Stimulated activated CD8-positive, alpha-beta memory T cell treated with anti-CD3 and anti-CD28 coated beads, Interleukin-4, amount 100 ng/mL, for 1 hour (primary cell): ENCODE measurements at places on chromosomes 2 and 18.

GRCh38 chr18:11268741-11269233 lies 119.4 kb upstream of the PIEZO2 start:
- DNase-seq, result no peak

DNA sequence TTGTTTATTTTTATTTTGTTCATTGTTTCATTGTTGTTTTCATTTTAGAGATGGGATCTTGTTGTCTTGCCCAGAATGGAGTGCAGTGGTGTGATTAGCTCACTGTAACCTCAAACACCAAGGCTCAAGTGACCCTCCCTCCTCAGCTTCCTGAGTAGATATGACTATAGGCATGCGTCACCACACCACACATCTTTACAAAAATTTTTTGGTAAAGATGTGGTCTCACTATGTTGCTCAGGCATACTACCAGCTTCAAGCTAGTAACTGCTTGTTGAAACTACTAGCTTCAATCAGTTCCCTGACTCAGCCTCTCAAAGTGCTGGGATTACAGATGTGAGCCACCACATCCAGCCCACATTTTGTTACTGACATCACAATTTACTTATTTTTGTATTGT lies 14.8 kb downstream of the FAM237A start:
- no peak for DNase-seq

- DNase-seq, result no peak
Observed at GRCh38 chr2:239946562-239946863, 78.6 kb downstream of the NDUFA10 start.

- no peak for DNase-seq
Observed at GRCh38 chr2:63189026-63189425, 138.4 kb downstream of the OTX1 start.

DNA sequence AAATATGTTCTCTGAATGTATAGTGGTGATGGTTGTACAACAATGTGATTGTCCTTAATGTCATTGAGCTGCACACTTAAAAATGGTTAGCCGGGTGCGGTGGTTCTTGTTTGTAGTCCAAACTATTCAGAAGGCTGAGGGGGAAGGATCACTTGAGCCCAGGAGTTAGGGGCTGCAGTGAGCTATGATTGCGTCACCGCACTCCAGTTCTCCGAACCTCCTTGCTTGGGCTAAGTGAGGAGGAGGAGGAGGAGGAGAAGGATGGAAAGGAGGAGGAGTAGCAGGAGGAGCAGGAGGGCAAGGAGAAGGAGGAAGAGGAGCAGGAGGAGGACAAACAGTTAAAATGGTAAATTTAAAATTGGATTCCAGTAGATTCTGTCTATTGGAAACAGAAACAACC lies 10.5 kb downstream of the SLC14A1 start:
- DNase-seq, result no peak

- DNase-seq, result no peak
Observed at GRCh38 chr2:79782576-79783452, 270.0 kb downstream of the CTNNA2 start.

- no peak for DNase-seq
Observed at GRCh38 chr18:55144193-55144930, 185.1 kb upstream of the CCDC68 start.

GRCh38 chr2:121338281-121338680 lies 53.3 kb upstream of the TFCP2L1 start:
- no peak for DNase-seq

DNA sequence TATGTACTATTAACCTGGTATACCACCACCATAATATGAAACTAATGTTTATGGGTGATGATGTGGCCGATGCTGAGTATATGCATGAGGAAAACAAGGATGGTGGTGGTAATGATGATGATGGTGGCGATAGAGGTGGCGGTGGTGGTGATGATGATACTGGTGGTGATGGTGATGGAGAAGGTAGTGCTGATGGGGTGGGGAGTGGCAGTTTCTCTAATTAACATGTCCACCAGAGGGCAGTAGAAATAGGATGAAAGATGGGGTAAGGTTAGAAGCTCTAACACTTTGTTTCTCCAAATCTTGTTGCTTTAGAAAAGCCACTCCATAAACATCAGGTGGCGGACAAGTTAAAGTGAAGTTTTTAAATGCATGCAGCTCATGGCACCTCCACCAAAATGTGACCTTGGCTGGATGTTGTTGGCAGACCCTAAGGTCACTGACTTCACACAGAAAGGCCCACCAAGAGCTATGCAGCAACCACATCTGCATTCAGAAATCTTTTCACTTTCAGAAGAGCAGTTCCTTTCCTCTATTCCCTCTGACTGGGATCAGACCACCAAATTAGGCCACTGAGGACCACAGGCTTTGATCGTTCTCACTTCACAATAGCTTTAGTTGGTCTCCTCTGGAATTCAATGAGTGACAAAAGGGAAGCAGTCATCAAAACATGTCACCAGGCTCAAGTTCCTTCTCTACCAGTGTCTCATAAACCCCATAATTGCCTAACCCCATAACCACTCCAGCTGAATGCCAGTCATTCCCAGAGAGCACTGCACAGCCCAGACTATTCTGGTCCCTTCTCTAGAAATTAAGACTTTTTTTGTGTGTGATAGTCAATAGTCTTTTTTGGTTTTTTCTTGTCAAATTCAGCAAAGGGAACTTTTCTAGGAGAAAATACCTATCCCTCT lies 7.5 kb upstream of the BCL11A start:
- DNase-seq, result no peak

DNA sequence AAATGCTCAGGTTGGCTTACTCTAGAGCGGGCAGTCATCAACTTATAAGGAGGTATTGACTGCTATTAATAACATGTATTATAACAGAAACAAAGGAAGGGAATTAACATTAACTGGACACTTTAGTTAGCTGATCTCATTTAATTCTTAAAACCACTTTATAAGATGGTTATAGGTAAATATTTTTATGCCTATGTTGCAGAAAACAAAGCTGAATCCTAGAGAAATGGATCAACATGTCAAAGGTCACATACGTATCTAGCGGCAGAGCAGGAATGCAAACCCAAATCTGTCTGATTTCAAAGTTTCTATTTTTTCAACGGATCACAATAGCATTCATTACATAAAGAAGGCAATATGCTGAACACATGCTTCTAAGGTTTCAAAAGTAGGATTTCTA lies 200.0 kb downstream of the PDE1A start:
- no peak for DNase-seq

GRCh38 chr18:79466591-79466990 lies 70.9 kb downstream of the NFATC1 start:
- no peak for DNase-seq

GRCh38 chr2:2756886-2757285 lies 425.8 kb upstream of the MYT1L start:
- DNase-seq, result no peak

DNA sequence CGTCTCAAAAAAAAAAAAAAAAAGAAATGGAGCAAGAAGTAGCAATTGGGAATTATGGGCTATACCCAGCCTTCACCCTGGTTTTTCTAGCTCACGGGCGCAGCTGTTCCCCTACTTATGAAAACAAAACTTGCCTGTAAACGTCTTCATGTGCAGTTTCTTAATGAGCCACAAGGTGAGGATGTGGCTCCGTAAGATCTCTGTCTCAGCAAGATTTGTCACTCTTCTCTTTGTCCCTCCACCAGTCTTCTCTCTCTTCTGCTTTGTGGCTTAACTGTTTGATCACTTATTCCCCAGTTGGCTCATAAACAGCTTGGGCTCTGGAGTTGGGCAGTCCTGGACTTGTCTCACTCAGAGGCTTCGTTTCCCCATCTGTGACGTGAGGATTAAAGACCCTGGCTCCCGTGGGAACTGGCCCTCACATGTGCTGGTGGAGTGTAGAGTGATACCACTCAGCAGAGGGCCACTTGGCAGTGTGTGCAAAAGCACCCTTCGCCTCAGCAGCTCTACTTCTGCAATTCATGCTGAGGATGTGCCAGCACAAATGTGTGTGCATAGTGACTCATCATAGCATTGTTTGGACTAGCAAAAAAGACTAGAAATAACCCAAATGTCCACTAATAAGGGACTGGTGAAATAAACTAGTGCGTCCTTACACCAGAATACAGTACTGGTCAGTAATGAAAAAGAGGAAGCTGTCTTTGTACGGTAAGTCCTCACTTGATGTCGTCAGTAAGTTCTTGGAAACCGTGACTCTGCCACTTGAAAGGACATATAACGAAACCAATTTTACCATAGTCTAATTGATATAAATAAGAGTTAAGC lies 8.7 kb downstream of the CEP68 start:
- DNase-seq, result no peak

GRCh38 chr18:8749492-8749891 lies 44.1 kb downstream of the MTCL1 start:
- DNase-seq, result no peak

GRCh38 chr18:79424008-79424565 lies 28.4 kb downstream of the NFATC1 start:
- no peak for DNase-seq

- DNase-seq, result no peak
Observed at GRCh38 chr2:37052600-37053332, 31.4 kb downstream of the HEATR5B start.

DNA sequence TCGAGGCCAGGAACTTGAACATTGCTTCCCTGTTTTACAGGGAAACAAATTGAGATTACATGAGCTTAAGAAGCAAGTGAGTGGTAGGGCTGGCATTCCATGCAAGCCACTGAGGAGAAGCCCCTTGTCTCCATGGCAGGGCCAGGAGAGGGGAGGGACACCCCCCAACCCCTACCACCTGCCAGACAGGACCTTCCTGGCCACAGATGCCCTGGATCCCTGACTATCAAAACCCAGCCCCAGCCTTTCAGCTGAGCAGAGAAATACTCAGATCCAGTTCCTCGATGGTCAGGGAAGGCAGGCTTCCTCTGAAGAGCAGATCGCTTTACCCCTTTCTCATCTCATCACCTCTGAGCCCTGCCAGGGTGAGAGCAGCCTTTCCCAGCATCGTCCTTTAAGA lies 53.8 kb upstream of the ALPP start:
- no peak for DNase-seq

- no peak for DNase-seq
Observed at GRCh38 chr18:2880473-2880872, 33.7 kb downstream of the EMILIN2 start.

DNA sequence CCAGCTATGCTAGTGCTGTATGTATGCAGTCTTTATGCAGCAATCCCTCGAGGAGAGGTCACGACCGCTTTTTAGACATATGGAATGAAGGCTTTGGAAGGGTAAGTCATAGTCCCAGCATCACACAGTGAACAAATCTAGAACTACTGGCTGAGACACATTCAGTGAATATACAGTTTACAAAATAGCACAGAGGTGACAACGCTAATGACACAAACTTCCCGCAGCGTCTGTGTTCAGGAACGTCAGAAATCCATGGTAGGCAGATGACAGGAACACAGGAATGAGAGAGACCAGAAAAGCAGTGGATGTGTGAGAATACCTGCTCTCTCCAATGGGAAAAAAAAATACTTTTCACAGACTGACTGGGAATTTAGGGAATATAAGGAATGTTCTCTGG lies 29.6 kb downstream of the CABYR start:
- DNase-seq, result no peak

- no peak for DNase-seq
Observed at GRCh38 chr18:23178661-23179081, 43.4 kb downstream of the CABLES1 start.
